MCF 10A (cell line): ENCODE measurements at places on chromosomes 6 and 20.

GRCh38 chr20:8526610-8527009 is 394.5 kb downstream of the PLCB1 start:
- no peak for DNase-seq

DNA sequence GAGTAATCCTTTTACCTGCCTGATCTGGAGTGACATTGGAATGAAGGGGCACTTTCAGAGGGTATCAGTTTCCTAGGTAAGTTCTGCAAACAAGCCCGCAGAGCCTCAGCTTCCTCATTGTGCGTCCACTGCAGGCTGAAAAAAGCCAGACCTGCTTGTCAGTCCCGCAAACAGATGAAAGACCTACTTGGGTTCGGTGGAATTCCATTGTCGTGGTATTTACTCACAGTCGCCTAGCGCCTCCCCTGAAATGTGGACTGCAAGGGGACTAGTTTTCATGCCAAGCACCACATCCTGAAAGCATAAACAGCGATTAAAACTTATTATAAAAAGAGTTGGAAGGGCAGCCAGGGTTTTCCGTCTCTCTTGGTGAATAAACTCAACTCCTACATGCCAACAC is 121.5 kb downstream of the PAX1 start:
- no peak for DNase-seq

DNA sequence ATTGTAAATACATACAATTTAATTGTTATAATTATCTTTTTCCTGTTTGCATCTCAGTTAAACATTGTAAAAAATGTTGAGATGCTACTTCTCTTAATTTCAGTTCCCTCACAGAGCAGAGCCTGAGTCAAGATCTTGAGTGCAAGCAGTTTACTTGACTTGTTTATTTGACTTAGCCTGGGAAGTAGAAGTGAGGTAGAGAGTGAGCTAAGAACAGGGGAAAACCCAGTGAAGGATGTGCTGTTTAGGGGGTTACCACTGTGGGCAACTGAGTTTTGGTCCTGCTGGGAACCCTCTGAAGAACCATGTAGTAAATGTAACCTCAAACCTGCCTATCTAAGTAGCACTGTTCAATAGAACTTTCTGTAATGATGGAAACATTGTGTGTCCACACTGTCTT is 495.2 kb upstream of the FLRT3 start:
- no peak for DNase-seq

DNA sequence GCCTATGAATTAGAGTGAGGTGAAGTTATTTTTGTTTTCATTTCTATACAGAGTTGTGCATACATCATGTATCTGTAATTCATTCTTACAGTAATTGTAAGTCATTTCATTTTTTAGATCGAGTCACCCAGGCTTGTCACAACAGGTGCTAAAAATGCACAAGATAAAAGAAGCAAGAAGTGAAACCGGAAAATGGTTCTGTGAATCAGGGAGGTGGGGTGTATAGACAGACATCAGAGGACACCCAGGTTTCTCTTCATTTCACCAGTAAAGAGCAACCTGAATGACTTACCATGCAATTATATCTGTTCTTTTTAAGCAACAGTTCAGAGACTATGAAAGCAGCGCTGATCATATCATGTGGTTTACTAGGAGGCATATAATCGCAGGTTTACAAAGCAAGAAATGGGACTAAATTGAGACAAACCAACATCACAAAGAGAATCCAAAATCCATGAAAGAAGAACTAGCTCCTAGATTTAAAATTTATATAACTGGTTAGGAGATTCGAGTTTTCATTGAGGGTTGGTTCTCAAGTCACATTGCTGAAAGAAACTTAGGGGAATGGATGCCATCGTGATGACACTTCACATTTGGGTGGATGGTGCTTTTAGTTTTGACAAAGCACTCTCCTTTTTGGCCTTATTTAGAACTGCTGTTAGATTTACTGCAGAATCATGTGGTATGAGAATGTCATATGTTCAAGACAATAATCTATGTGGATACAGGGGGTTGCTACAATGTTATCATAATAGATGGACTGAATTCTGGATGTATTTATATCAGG is 27.9 kb upstream of the TBC1D7 start:
- DNase-seq = peak; percentile 7

- peak; percentile 42 for DNase-seq
These were observed 36.9 kb upstream of the BLCAP start for GRCh38 chr20:37564388-37565133.

GRCh38 chr6:169253337-169254238 is at the start of gene THBS2:
THBS2 (minus strand) TSS chr6:169253846; CDS start chr6:169250784, 3,062 bp downstream.
- no peak for DNase-seq

- DNase-seq = no peak
These were observed 120.1 kb upstream of the SHLD1 start for GRCh38 chr20:5630071-5630470.

DNA sequence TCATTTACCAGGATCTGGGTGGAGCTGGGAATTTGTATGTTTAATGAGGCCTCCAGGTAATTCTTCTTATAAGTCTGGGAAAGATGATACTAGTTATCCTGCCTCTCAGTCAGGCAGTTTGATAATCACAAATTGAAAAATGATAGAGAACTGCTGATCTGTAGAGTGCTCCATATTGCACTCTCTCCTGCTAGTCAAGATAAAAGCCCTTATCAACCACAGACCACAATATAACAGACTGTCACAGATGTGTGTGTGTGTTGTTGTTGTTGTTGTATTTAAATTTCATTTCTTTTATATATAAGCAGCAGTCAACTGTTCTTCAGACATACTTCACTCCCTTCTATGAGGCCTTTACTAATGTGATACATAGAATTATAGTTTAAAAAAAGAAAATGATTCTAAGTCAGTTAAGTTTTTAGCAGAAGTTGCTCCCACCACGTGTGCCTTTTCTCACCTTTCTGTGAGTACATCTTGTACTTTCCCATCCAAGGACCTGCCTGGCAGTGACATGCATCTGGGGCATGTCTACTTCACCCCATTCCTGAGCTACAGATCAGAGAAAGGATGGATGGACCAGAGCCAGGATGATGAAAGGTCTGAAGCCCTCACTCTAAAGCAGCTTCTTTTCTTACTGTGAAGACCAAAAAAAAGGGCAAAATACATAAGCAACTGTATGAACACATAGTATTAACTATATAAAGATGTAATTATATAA is 29.8 kb downstream of the TENT5A start:
- DNase-seq = no peak

DNA sequence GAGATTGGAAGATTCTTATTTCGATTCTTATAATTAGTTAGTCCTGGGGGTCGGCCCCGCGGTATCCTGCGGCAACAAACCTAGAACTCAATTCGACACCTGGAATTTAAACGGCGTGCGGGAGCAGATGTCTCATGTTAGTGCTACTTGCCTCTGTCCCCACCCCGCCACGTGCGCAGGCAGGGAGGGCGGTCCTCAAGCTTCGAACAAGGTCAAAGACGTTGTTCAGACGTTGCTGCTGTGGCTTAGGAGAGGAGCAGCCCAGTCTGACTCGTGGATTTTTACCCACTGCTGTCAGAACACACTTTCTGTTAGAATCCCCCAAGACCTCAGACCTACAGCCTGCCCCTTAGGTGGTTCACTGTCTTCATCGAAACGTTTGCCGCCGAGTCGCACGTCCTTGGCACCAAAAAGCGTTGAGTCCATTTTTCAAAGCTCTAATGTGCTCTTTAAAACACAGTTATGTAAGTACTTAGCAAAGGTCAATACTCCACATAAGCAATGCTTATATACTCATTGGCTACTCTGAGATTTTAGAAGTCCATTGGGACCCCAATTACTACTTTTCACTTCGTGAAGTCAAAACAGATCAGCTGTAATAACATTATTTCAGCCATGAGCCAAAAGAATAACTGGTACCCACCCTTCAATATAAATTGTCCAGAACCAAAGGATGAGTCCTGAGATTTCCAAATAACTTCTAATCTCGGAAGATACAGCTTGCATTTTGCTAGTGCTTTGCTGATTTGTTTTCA is 2.7 kb upstream of the C6orf62 start:
- no peak for DNase-seq

DNA sequence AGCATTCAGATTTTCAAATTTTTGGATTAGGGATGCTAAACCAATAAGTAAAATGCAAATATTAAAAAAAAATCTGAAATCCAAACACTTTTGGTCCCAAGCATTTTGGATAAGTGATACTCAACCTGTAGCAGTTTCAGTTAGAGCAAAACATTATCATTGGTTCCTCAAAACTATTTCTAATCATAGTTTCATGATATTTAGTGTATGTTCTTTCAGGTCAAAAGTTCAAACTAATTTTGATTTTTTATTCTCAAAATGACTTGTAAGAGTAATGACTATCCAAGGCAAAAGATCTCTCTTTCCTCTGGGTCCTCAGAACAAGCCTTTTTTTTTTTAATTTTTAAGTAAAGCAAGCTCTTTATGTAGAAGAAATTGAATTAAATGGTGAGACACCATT is 64.0 kb upstream of the TFB1M start:
- DNase-seq = no peak

DNA sequence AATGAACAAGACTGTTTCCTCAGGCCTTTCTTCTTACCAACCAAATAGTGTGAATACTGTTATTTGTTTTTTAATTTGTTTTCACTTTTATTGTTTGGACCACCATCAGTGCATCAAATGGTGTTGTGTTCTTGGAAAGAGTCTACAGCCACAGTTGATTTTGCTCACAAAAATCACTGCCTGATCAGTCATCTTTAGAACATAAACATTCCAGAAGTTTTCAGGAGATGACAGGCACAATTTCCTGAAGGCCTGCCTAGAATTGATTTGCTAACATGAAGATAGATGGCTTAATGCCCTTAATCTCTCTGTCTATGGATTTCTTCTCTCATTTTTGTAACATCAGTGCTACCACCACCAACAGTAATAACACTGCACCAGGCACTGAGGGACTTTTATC is 13.5 kb downstream of the IL22RA2 start:
- no peak for DNase-seq

- DNase-seq = no peak
These were observed 3.6 kb upstream of the MDFI start for GRCh38 chr6:41634657-41635056.

- peak; percentile 91 for DNase-seq
These were observed 21.6 kb downstream of the TFEB start for GRCh38 chr6:41713650-41714291.

GRCh38 chr6:119501798-119502483 is 152.4 kb upstream of the MAN1A1 start:
- DNase-seq = no peak

DNA sequence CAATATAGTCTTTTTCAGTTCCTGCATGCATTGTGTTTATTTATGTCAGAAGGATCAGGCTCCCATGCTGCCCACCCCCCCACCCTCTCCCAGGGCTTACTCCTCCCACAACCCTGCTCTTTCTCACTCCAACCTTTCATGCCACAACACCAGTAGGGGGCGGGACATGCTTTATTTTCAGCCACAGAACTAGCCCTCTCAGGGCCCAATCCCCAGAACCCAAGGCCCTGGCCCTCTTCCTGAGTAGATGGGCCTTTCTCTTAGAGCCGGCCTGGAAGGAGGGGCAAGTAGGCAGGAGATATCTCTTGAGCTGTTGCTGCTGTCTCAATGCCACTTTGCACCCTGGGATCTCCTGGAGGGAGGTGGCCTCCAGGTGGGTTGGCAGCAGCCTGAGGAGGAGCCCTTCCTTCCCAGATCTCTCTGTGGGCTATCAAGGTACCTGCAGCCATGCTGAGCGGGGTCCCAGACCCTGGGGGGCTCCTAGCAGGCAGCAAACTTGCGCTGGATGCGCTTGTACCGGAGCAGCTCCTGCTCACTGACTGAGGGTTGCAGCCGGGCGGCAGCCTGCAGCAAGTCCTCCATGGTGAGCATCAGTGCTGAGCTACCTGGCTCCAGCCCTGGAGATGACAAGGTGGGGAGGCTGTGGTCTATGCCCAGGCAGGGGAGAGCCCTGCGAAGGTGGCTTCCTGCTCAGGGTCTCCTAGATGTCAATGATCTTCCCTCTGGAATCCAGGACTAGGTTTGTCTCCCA is 3.5 kb downstream of the GNMT start:
- peak; percentile 61 for DNase-seq

GRCh38 chr6:125231574-125232343 is 70.0 kb downstream of the HDDC2 start:
- no peak for DNase-seq

GRCh38 chr6:166939345-166939744 is 17.0 kb downstream of the RNASET2 start:
- no peak for DNase-seq

- DNase-seq = no peak
These were observed 441.2 kb upstream of the DEFB115 start for GRCh38 chr20:30816182-30816645.

GRCh38 chr6:2576499-2576898 is 174.2 kb downstream of the MYLK4 start:
- no peak for DNase-seq

DNA sequence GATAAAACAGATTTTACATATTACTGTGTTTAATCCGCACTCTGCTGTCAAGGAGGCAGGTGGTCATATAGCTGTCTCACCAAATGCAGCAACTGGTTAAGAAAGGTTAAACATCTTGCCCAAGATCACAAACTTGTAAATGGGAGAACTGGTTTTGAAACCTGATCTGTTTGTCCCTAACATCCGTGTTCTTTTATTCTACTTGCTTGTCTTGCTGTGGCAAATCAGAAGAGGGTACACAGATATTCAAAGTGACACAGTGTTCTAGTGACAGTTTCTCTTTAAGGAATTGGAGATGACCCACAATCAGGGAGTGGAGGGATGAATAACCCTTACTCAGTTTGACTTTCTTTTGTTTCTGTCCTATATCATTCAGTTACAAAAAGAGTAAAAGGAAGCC is 83.0 kb upstream of the SGK1 start:
- no peak for DNase-seq

- DNase-seq = no peak
These were observed 171.2 kb upstream of the SULF2 start for GRCh38 chr20:47956268-47956995.

- DNase-seq = peak; percentile 11
These were observed 206.4 kb upstream of the HDDC2 start for GRCh38 chr6:125507987-125508655.

DNA sequence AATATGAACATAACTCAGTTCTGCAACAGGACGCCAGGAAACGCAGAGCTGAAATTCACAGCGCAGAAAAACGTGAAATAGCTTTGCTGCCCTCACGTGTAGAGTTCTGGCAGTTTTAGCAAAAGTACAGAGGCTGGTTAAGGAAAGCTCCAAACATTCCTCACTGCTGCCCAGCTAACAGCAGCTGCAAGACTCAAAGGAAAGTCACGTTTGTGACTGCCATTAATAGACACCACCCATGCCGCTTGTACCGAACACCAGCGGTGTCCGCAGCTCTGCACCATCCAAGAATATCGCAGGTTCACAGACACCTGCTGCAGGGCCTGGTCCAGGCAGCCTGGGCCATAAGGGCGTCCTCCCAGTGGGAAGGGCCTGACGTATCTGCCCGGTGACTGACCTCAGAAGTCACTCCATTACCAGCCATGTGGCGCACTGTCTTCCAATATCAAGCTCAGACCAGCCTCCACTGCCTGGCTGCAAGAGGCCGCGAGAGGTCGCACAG is 61.4 kb downstream of the WDR27 start:
- DNase-seq = no peak

DNA sequence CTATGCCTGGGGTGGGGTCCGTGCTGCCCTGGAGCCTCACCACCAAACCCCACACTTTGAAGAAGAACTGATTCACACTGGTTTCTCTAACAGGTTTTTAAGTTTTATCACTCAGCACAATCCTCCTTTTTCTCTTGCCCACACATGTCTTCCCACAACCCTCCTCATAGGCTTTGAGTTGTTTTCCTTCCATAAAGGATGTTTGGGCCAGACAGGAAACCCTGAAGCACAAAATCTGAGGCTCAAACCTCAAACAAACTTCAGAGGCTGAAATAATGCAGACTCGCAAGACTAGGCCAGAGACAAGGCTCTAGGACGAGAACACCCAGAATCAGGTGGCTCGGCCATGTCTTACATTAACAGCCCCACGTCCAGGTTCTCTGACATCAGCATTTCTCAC is 35.3 kb downstream of the EZR start:
- no peak for DNase-seq

GRCh38 chr6:103783329-103783728 is 1076.4 kb downstream of the HACE1 start:
- peak; percentile 29 for DNase-seq
